Stimulated activated CD8-positive, alpha-beta memory T cell treated with anti-CD3 and anti-CD28 coated beads, Interleukin-2, amount 100 ng/mL, for 1 hour (primary cell): ENCODE measurements at places on chromosomes 2 and 18.

DNA sequence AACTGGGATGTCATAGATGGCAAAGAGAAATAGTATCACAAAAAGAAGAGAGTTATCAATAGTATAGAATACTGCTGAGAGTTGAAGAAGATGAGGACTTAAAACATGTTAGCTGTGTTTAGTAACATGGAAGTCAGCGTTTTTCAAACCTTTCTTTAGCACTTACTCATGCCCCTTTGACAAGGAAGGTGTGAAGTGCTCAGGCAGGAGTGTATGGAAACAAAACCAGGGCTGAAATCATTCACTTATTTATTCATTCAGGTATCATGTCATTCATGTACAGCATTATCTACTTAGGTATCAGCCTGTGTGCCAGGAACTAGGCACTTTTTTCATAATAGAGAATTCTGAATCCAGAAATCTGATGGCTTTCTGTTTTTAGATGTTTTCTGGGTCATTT is 27.2 kb downstream of the CD28 start:
- no peak for DNase-seq

GRCh38 chr2:48933828-48934497 is 178.4 kb upstream of the LHCGR start:
- no peak for DNase-seq

DNA sequence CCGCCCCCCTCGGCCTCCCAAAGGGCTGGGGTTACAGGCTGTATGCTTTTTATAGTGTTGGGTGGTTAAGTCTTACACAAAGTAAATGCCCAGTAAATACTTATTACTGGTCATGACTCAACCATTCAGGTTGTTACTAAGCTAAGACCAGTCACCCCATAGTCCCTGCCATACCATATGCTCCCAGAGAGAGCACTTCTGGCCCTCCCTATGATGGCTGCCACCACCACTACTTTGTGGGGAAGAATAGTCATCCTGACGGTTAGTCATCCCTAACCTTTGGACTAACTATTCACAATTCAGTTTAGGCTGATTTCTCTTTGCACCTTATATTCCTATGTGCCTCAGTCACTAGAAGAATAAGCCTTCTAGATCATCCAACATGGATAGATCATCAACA is 42.0 kb upstream of the MSH2 start:
- no peak for DNase-seq

GRCh38 chr2:61789807-61790602 is 63.9 kb downstream of the FAM161A start:
- DNase-seq, result no peak

DNA sequence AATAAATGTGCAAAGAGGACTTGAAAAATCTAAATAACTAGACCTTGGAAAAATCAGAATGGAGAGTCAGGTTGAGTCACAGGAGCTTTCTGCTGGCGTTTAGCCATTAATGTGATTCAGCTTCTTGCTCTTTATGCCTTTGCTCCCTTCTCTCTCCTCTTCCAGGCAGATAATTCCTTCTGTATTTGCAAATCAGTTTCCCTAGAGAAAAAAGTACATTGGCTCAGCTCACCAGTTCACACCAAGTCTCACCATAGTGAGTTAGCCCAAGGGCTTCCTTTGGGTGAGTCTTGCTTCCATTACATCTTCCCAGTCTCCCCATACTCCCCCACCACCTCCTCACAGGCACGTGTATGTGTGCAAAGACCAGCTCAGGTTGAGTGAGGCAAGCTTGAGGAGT is 73.6 kb downstream of the CYBRD1 start:
- DNase-seq, result no peak

- no peak for DNase-seq
Measured at GRCh38 chr2:173574324-173575112, 219.8 kb downstream of the CDCA7 start.

GRCh38 chr2:23904692-23905091 is 22.2 kb downstream of the ATAD2B start:
- no peak for DNase-seq

DNA sequence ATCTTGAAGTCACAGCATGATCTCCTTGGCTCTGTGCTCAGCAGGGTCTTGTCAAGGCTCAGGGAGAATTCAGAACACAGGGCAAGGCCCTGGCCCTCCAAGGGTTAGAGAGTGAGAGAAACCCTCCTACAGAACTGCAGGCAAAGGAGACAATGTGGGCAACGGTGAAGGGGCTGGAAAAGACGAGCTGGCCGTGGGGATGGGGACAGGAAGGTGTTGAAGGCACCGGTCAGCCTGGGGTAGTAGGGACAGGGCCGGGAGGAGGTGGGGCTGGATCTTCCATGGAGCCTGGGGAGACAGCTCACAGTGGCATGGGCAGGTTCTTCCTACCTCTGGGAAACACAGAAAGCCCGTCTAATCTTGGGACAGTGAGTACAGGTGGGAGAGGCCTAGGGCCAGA is 92.2 kb upstream of the MCFD2 start:
- no peak for DNase-seq

DNA sequence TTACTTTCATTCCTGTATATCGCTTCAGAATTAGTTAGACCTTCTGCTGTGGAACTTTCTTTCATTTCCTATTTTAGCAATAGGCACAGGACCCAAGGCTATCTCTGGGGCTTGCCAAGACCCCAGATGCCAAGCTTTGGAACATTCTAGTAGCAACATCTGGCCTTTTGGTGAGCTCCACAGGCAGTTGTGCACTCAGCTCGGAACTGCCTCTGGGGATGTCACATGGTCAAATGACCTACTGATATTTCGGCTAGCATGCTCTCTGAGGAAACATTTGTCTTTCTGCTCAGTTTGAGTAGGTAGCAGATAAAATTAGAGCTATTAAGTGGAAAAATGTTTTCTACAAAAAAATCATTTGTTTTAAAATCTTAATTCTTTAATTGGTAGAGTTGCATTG is 76.6 kb upstream of the ITGA4 start:
- DNase-seq, result no peak

DNA sequence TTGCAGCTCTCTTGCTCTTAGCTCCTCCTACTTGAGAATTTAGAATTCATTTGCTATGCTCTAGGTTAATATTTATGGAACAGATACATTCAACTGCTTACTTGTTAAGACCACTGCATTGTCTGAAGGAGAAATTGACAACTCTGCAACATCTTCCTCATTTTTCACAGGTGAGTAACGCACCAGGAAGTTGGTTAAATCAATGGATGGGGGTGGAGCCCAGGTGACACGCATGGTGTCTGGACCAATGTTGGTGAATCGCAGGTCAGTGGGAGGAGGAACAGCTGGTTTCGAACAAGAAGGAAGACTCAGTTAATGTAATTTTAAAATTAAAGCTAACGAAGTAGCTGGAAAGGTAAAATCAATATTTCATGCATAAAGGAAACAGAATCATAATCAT is 44.3 kb downstream of the FN1 start:
- no peak for DNase-seq

GRCh38 chr2:38200598-38200997 is 124.6 kb upstream of the CYP1B1 start:
- no peak for DNase-seq

DNA sequence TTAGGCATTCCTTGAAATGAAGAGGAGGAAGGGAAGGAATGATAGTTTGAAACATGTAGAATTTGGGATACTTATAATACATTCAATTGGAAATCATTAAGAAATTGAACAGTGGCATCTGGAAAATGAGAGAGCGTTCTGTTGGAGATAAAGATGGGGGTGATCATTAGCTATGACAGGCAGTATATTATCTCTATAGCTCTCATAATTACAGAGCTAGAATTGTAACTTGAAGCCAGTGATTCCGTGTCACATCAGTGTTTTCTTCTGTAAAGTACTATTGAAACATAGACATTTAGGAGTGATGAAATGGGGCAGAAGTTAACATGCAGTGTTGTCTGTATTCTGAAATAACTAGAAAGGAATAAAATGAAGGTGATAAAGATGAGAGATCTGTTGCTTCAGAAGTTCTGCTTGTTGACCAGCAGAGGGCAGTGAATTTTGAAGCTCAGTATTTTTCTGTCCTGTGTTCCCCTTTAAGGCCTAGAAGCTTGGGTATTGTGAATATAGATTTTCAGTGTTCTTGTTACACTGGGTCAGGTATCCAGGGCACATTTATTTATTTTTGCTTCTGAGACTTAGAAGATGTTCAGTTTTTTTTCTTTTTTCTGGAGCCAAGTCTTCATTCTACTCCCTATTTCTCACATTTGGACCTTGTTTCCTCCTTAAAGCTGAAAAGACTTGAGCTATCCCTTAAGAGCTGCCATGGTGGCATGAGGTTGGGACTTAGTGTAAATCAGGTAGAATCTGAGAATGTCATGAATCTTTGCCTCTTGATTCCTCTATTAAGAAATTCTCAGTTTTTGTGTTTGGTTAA is 157.4 kb downstream of the TAF4B start:
- no peak for DNase-seq

GRCh38 chr2:30765191-30765590 is 42.1 kb downstream of the CAPN13 start:
- DNase-seq, result no peak

GRCh38 chr2:112777036-112777435 is 7.3 kb downstream of the IL1A start:
- no peak for DNase-seq

- DNase-seq, result no peak
Measured at GRCh38 chr2:218980735-218981389, 4.1 kb downstream of the FEV start.

DNA sequence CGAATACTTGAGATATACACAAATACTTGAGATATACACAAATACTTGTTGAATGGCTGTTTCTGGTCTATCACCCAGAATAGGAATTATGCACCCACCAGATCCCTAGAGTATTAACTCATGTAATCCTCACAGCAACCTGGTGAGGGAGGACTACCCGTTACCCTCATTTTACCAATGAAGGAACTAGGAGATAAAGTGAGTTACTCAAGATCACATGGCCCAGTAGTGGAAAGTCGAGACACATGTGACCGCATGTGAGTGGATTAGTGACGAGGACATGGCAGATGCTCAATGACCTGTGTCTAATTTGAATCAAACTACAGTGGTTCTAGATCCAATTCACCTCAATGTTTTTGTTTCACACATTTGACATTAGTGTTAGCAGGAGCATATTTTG is 2.4 kb downstream of the MOGAT1 start:
- DNase-seq, result no peak

- DNase-seq, result no peak
Measured at GRCh38 chr18:26335156-26335555, 108.9 kb downstream of the TAF4B start.

DNA sequence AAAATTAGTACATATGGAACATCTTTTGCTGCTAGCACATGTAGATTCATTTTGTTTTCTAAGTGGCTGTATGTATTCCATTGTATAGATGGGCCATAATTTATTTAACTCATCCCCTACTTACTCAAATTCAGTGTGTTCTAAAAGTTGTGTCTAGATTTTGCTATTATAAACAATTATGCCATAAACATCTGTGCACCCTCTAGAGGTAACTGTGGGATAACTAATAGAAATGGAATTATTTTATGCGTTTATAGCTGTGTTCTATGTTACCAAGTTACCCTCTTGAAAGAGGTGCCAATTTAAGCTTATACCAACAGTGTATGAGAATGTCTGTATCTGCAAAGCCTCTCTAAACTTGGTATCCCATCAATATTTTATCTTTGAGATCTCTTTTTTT is 100.4 kb downstream of the MMADHC start:
- DNase-seq, result no peak

DNA sequence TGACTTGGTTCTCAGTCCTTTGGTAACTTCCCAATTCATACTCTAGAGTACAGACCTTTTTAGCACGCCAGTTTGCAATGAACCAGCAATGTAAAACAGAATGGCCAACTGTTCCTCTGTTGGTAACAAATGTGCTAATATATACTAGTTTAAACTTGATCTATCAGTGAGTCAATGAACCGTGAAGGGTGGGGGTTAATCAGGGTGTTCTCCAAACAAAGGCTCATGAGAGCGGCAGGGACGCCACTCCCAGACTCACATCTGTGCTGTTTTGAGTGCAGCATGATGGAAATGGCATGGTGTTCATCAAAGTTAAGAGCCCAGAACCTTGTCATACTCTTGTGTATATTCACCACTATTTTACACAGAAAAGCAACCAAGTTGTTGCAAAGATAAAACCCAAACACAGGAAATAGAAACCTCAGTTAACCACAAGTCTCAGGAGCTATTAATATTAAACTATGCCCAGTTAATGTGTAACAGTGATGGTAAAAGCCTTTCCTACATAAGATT is 70.3 kb downstream of the CERKL start:
- DNase-seq, result no peak

DNA sequence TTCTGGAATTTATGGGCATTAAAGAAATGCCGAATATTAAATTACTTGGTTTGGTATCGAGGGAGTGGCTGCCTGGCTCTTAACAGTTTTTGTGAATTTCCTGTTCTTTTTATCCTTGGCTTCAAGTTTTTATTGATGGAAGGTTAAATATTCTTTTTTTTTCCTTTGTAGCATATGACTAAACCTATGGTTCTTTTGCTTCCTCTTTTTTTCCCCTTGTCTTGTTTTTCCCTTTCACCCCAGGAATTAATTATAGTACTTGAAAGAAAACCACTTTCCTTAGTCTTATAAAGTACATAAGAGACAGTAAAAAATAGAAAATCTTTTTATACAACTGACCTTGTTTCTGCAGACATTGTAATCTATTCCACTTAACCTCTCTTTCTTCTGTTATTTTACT is 42.4 kb downstream of the MGAT5 start:
- DNase-seq, result no peak

- no peak for DNase-seq
Measured at GRCh38 chr2:45330637-45331409, 280.2 kb downstream of the SRBD1 start.

DNA sequence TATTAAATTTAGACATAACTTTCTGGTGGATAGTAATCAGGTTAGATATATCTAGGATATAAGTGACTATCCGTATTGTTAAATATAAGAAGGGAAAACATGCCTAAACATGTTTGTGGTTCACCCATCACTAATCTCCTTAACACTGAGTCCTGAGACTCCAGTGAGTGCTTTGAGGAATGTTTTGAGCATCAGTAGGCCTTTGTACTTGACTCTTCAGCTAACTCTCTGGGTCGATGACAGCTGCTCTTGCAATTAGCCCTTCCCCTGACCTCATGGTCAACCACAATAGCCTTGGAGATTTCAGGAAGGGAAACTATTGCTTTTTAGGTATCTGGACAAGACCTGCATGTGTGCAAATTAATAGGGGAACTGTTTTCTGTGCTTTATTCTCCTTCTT is 716.8 kb downstream of the EPHA4 start:
- no peak for DNase-seq

DNA sequence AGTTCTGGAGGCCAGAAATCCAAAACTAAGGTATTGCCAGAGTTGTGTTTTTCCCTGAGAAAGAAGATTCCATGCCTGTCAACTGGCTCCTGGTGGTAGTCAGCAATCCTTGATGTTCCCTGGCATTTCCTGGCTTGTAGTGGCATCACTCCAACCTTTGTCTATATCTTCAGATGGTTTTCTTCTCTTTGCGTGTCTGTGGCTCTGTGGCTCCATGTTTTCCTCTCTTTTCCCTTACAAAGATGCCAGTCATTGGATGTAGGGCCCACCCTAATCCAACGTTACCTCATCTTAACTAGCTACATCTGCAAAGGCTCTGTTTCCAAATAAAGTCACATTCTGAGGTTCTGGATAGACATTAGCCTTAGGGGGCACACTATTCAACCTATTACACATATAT is 41.8 kb downstream of the SLC14A1 start:
- DNase-seq, result no peak
